ENCODE measurements at places on chromosomes 1 and 21. TPM values are rescaled to one million over a fixed set of nuclear protein-coding genes. Genes with fewer than 3 reads are reported as not detected.
A peak's percentile ranks its signal among the peaks of the same experiment; 100 is the strongest.

DNA sequence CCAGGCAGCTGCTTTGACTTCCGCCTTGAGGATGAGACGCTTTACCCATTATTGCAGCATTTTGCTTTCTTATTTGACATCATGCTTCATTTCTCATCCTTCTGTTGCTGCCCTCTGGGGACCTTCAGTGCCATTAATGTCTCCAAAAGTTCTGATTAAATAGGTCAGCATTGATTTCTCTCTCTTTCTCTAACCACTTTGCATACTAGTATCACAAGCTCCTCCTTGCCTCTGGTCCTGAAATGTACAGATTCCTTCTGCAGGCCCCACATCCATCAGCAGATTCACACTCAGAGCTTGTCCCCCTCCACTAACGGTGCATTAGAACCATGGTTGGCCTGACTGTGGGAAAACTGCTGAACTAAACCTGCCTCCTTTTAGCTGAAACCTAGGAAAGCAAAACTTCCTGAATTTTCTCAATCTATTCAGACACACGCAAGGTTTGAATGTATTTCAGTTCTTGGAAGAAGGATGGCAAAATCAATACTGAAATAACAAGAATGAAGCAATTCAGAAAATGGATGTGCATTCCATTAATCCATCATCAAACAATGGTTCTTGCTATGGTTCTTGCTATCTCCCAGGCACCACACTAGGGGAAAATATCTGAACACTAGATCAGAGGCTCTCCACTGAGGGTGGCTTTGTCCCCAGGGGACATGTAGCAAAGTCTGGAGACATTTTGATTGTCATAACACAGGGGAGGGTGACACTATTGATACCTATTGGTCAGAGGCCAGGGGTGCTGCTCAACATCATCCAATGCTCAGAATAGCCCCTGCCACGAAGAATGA lies 154.5 kb downstream of the PCP4 start:
- no peak for DNase-seq

DNA sequence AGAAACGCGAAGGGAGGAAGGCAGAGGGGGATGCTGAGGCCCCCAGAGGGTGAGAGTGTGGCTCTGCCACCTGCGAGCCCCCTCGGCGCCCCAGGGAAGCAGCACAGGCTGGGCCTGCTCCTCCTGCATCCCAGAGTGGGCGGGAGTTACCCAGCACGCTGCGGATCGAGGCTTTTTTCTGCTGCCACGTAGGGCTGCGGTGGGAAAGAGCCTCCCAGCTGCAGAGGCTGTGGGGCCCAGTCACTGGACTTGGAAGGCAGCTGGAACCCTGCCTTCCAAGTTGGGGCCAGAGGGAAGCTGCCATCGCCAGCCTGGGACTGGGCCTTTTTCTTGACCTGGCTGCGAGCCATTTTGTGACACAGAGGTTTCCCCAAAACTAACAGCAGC lies 2.3 kb upstream of the GRIK3 start:
- DNase-seq = no peak

DNA sequence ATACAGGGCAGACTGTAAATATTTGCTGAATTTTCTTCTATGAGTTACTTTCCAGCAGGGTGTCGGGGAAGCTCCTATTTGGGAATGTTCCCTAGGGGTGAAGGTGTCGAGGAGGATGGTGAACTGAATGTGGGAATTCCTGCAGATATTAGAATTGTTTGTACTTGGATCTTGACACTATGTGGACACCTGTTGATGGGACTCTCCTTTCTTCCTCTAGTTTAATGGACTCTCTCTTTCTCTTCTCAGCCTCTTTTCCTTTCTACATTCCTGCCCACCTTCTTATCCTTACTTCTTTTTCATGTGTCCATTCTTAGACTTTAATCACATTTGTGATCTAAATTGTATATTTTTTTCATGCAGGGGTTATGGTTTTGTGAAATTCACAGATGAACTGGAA lies 14.0 kb downstream of the TRNAU1AP start:
- DNase-seq = no peak

DNA sequence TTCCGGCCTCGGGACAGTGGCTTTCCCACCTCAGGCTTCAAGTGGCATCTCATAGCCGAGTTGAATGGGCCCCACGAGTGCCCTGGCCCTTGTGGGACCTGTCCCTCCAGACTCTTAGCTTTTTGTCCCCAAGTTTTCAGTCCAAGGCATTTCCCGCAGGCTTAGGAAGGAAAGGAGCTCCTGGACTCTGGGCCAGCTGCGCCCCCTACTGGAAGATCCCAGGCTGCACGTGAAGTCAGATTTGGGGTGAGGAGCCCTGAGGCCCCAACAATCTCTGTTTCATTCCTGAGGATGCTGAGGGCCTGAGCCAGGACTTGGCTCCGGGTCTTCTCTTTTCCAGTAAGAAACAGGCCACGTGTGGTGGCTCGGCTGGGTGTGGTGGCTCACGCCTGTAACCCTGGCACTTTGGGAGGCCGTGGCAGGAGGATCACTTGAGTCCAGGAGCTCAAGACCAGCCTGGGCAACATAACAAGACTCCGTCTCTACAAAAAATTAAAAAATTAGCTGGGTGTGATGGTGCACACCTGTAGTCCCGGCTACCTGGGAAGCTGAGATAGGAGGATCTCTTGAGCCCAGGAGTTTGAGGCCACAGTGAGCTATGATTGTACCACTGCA lies 67.4 kb downstream of the ARHGEF10L start:
- DNase-seq = peak; percentile 44

DNA sequence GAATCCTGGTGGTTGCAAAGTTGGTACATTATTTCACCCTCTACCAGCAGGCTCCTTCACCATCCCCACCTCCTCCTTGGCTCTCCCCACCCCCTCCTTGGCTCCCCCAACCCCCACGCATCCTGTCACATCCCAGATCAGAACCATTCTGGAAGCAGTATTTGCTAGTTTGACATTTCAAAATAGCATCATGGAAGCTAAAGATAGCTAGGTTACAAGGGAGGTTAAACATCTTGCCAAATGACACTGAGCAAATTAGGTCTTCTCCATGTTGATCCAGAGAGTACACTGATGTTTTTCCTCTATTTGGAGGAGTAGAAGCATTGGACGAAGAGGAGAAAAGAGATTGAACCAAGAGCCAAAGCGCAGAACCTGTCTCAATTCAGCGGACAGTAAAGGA lies 158.9 kb upstream of the FGGY start:
- DNase-seq = no peak

DNA sequence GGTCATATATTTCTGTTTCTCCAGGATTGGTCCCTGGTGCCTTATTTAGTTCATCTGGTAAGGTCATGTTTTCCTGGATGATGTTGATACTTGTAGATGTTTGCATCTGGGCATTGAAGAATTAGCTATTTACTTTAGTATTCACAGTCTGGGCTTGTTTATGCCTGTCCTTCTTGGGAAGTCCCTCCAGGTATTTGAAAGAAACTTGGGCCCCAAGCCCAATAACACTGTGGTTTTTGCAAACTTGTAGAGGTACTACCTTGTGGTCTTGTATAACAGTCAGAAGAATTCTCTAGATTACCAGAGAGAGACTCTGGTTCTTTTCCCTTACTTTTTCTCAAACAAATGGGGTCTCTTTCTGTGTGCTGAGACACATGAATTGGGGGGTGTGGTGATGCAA lies 251.4 kb upstream of the B3GALT2 start:
- DNase-seq = no peak

DNA sequence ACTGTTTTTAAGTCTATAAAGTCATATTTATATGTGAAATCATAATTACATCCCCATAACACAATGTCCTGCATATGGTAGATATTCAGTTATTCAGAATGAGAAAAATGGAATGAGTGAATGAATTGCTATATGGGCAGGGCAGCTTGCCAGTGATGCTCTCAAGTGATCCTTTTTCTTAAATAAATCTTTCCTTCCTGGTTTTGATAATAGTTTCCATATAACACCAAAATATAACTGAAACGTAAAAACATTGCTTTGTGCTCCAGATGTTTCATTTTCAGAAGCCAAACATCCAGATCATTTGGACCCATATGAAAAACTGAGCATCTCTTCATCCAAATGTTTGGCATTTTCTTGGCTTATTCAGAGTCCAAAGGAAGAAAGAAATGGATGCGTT lies 30.2 kb upstream of the RGS8 start:
- no peak for DNase-seq

DNA sequence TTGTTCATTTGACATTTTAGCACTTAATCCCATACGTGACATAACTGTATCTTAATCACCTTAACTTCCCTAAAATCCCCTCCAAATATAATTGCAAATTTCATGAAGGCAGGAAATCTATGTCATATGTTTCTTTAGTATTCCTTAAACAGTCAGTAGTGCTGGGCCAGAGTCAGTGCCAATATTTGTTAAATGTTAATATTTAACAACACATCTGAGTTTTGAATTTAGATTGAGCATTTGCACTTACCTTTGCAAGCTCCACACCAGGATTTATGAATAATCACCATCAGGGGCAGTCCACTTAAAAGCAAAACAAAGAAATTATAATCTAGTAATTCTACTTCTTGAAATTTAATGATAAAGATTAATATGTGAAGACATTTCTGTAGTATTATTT lies 5.3 kb downstream of the KTI12 start:
- no peak for DNase-seq

DNA sequence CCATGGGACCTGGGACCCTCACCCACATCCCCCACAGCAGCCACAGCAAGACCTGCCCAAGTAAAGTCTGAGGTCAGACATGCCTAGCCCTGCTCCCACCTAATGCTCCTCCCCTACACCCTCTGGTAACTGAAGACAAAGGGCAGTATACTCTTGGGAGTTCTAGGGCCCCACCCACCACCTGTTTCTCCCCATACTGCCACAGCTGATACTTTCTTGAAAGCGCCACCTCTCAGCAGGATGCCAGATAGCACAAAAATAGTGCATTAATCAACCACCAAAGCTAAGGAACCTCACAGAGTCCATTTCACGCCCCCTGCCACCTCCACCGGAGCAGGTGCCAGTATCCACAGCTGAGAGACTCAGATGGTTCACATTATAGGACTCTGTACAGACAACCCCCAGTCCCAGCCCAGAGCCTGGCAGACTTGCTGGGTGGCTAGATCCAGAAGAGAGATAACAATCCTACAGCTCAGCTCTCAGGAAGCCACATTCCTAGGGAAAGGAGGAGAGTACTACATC lies 238.1 kb downstream of the LRRC40 start:
- DNase-seq = peak; percentile 60

DNA sequence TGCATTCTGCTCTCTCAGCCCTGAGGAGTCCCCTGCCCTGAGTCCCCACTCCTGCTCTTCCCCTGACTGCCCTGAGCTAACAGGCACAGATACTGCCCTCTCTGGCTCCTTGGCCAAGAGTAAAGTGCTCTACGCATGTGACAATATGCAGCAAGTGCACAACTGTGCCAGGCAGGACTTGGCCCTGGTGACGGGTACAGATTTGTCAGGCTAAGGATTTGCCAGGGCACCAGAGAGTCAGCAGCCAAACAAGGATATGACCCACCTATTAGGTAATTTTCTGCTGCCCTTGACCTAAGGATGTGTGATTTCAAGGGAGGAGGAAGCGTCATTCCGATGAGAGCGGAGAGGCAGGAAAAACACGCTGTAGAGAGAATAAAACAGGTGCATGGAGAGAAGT lies 339.0 kb downstream of the PTPRU start:
- no peak for DNase-seq

DNA sequence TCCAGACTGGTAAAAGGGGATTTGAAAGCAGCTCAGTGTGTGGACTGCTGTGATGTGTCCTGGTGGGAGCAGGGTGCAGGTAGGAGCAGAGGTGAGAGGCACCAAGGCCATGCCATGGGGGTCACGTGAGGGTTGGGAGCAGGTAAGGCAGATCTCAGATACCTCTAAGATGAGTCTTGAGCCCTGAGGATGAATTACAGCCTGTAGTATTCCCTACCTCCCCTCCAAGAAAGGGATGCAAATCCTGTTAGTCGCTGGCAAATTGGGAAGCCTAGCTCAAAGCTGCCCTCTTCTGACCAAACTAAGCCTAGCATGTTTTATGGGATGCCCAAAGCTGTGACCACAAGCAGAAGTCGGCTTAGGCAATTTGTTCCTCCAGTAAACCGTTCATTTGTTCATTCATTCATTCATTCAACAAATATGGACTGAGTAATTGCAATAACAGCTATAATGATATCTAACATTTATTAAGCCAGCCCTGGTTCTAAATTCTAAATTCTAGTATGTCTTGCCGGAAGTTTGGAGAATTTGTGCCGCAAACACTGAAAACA lies 3.9 kb upstream of the NUAK2 start:
- DNase-seq = peak; percentile 96

GRCh38 chr1:115722221-115722620 lies 46.3 kb downstream of the CASQ2 start:
- DNase-seq = no peak

AMY1A gene
- not detected for total RNA-seq

S100A7 gene
- not detected for total RNA-seq

C8B gene
- total RNA-seq = not detected

NUDT4B gene
- 14.0 TPM for total RNA-seq

CACNA1S gene
- total RNA-seq = not detected

MSH4 gene
- total RNA-seq = 0.05 TPM

TTC22 gene
- not detected for total RNA-seq

COL6A2 gene
- total RNA-seq = 221 TPM

All from A172 (cell line).